ENCODE measurements at places on chromosomes 4 and X.

DNA sequence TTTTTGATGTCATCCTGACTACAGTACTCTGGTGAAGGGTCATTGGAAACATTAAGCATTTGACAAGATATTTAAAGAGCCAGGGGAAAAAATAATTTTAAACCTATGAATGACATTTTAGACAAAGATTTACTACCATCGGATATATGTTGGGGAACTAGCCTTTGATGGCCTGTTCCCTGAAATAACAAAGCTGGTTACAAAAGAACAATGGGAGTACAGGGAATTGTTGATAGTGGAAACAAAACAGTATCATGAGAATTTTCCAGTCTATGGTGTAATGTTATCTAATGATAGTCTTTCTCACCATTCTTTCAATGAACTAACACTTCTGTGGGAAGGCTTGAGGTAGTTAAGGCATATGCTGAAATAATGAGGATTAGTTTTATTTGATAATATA lies 125.9 kb upstream of the KLHL4 start:
- DNase-seq: no peak

- no peak for DNase-seq
Measured at GRCh38 chr4:53734584-53735353, 143.5 kb upstream of the LNX1 start.

- DNase-seq: no peak
Measured at GRCh38 chr4:26432419-26432818, 57.9 kb downstream of the CCKAR start.

DNA sequence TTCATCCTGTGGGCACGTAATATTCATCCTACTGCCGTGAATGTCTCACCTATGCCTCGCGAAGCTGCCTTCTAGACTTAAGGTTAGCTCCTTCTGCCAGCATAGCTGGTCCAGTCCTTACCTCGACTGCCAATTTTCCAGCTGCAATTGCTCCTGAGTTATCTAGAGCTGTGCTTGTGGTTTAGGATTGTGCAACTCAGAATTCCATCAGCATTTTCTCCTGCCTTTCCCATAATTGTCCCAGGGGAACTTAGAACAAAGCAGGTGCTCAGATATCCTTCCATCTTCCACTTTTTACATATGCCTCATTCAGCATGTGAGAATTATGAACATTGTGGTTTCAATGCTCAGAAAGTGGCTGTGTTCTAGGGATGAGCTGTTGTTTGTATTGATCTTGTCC lies 131.4 kb upstream of the ADGRL3 start:
- DNase-seq: no peak
